ENCODE measurements at places on chromosomes 2 and 18.

DNA sequence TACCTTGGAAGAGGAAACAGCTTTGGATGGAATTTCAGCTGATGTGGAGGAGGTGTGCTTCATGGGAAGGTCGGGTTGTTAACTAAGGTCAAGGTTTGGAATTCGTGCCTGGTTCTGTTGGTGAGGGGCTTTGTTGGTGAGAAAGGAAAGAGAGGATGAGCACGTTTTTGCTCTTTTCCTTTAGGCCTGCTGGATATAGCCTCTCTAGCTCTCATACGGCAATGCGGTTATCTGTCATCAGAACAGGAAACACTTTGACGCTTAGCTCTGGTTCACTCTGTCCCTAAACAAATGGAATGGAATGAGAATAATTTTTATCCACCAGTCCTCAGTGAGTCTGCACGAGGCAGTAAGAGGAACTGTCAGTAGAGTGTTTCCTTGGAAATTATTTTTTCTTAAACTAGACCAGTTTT, 169.7 kb upstream of the NOSTRIN start:
- no peak for DNase-seq

DNA sequence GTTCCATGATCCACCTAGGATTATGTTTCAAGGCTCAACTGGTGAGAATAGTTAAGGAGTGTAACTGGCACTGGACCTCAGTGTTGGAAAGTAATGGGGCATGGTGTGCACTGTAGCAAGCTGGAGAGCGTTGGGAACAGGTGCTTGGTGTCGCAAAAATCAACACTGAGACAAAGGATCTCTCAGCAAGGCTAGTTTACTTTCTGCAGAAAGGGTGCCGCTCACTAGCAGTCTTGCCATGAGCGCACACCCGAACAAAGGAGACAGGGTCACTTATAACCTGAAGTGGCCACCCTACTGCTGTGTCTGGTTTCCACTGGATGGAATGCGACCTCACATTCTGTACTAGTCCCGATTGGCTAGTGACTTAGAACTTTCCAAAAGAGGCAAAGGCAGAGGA, 133.2 kb downstream of the TMEM17 start:
- no peak for DNase-seq

GRCh38 chr18:5582849-5583681, 39.3 kb upstream of the EPB41L3 start:
- no peak for DNase-seq

DNA sequence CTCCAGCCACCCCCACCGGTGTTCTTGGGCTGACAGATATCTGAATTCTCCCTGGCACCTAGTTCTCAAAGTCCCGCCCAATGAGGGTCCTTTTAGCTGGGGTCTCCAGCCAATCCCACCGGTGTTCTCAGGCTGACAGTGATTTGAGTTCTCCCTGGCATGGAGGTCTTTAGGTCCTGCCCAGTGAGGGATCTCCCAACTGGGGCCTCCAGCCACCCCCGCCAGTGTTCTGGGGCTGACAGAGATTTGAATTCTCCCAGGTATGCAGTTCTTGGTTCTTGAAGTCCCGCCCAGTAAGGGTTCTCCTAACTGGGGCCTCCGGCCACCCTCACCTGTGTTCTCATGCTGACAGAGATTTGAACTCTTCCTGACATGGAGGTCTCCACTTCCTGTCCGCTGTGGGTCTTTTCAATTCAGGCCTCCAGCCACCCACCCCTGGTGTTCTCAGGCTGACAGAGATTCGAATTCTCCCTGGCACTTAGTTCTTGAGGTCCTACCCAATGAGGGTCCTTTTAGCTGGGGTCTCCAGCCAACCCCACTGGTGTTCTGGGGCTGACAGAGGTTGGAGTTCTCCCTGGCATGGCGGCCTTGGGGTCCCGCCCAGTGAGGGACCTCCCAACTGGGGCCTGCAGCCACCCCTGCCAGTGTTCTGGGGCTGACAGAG, 154.6 kb downstream of the ANKRD36 start:
- no peak for DNase-seq

GRCh38 chr2:199895406-199895805, 15.7 kb upstream of the C2orf69 start:
- DNase-seq: no peak

DNA sequence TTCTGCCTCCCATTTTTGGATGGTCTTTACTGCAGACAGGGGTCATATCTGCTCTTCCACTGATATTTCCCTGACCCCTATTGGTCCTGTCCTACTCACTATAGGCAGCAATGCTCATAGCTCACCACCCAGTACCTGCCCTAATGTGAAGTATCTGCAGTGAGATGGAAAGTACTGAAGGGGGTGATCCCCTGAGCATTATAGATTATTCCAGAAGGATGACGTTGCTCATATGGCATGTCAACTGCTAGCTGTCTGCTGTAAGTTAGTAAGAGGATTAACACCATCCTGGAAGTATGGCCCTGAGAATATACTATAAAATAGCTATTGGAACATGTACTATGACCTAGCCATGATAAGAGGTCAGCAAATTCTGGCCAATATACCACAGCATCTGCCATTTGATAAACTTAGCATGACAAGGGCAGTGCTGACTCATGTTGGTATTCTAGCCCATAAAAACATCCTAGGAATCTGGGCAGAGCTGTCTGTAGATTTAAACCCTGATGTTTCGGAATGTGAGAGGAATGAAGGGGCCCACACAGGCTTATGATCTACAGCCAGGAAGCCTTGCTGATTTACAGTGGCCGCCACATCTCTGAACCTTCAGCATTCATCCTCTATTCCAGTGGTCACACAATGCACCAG, 451.4 kb downstream of the TNS1 start:
- no peak for DNase-seq

DNA sequence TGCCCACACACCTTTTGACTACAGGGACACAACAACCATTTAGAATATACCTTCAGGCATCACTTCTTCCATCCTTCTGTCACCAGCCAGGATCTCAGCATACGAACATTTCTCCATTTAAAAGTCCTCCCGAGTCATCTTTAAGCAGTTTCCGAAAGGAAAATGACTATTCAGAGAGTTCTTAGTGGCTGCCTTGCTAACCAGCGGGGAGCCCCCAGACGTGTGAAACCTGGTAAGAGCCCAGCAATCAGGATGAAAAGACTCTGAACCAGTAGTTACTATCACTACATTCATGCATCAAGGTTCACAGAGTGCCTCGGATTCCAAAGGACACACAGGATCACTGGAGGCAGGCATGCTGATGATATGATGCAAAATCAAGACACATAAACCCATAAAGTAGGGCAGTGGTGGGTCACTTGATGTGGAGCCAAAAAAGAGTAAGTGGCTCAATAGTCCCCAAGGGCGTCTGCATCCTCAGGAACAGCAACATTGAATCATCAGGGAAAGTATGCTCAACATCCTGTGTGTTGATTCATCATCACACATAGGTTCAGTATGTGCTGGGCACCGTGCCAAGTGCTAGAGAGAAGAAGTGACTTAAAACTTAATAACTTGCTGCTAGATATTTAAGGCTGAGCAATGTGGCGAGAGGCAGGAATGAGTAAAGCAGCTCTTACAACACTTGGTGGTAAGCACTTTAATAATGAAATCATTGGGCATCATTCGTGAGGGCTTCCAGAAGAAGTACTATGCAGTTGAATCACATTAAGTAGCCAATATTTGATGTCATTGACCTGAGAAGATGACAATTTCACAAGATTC, 4.4 kb downstream of the CCL20 start:
- peak; percentile 2 for DNase-seq

DNA sequence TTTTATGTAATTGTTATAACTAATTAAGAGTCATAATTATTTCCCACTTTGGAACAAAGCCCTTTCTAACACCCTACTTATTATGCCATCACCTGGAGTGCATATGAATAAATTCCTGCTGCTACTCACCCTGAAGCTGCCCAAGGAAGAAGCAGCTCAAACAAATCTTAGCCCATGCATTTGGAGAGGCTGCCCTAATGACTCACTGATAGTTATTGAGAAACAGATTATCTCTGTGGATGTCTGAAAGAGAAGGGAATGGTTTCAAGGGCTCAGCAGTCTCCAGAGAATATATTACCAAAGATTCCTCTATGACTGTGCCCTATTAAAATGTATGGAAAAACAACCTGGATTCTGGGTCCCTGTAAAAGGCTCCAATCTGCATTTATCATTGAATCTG, 81.0 kb downstream of the GPR39 start:
- DNase-seq: no peak

DNA sequence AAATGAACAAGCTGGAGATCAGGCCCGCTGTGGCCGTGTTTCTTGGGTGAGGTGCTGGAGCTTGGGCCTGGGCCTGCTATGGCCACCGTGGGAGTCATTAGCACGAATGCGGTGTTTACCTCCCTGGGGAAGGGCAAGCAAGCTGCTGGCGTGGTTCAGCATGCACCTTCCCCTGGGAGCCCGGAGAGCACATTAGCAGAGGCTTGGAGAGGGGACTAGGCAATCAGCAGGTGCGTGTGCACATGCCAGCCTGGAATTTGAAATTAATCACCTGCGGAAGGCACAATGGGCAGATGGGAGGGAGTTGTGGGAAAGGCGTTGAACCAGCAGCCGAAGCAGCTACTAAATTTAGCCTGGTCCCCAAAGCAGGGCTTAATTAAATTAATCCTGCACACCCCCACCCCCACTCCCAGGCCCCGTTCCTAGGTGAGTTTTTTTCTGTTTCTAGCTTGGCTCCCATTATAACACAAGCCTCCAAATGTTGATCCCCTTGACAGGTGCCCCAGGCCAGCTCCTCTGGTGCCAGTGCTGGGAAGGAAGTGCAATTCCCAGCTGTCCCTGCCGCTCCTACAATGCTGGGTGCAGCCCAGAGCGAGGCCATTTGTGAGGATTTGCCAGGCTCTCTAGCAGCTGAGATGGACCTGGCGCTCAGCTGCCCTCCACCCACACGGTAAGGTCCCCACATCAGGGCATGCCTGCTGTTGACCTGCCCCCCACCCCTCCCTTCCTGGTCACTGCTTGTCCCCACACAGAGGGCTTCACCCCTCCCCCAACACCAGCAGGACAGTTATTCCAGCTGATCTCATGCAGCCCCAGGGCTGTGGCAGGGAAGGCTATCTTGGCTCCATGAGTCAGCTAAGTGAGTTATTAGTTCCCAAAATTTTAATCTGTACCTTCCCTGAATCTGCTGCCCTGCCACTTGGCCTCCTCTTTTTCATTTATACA, 115.0 kb downstream of the ZBTB7C start:
- no peak for DNase-seq

- no peak for DNase-seq
Observed at GRCh38 chr2:157329524-157329923, 3.9 kb upstream of the ERMN start.

DNA sequence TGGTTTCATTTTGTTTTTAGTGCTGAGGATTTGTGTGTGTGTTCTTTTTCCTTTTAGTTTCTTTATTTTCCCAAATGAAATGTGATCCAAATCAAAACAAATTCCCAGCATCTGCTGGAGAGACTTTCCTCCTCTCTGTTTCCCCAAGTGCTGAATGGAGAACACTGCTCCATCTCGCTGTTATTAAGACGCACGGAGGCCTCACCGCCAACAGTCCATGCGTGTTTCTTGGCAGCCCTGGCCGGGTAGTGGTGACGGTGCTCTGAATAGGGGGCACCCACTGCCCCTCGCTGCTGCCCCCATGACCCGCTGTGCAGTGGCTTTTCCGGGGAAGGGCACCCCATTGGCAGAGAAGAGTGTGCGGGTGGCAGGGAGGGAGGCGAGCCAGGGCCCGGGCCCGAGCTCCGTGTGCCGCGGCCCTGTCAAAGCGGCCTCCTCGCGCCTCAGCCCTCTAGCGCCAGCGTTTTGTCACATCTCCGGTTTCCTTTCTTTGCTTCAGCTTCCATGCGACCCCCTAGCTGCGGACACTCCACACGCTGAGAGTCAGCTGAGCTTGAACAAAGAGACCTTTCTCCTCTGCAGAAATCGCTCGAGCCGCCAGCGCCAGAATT, 473.7 kb upstream of the SALL3 start:
- no peak for DNase-seq

DNA sequence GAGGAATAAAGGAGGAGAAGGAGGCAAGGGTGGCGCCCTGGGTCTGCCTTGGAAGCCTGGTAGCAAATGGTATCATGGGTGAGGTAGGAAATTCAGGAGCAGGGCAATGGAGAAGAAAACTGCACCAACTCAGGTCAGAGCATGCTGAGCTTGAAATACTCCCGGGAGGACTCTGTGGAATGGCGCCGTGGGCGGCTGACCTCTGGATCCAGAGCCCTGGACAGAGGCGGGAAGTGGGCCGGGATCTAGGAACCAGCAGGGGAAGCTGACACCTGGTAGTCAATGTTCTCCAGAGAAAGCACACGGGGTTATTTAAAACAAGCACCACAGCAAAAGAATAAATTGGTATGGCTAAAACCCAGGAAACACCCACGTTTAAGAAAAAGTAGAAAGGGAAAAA, 161.3 kb downstream of the INO80D start:
- no peak for DNase-seq

DNA sequence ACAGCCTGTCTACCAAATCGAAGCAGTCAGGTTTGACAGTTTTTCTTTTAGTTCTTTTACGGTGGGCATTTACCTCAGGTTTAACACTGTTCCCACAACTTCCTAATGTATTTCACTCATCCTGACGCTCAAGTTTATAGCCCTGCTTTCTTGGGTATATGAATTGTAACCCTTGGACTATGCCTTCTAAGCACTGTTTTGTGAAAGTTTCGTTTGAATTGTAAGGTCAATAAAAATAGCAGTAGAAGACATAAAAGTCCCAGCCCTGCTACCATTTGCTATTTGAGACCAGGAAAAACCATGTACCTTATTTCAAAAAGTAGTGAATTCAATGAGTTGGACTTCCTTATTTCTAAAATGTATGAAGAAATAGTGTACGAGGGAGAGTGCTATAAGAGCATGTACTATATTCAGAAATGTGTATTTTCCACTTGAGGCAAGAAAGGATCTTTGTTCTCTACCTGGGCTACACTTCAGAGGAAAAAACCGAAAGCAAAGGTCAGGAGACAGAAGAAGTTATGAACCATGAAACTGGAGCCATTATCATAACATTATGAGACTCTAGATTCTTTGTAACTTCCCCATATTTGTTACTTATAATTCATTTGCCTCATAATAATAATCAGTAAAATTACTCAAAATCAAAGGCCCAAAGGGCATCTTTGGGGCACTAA, 1.9 kb upstream of the ZC3H15 start:
- DNase-seq: no peak

- DNase-seq: no peak
Observed at GRCh38 chr2:46200861-46201605, 96.2 kb upstream of the EPAS1 start.

- no peak for DNase-seq
Observed at GRCh38 chr2:191051825-191052778, 38.1 kb upstream of the STAT1 start.

DNA sequence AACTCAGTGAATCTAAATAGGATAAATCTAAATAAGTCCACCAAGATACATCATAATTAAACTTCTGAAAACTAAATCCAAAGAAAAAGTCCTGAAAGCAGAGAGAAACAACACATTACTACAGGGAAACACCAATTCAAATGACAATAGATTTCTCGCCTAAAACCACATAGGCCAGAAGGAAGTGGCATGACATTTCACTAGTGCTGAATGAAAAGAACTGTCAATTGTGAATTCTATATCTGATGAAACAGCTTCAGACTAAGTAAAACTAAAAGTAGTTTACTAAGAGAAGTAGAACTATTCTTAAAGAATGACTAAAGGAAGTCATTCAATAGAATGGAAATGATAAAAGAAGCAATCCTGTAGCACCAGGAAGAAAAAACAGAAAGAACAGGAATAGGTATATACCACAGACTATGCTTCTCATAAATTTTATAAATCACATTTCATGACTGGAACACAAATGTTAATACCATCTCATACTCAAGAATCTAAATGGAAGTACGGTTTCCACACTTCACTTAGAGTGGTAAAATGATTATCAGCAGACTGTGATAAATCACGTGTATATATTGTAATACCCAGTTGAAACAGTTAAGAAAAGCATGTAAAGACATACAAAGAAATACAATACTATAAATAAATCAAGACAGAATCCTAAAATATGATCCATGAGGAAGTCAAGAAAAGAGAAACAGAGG, 46.4 kb downstream of the ASXL2 start:
- DNase-seq: no peak
